T-helper 17 cell (primary cell): ENCODE measurements at places on chromosomes 3 and 15. TPM values are rescaled to one million over a fixed set of nuclear protein-coding genes. Genes with fewer than 3 reads are reported as not detected.

GRCh38 chr15:66603301-66604179 lies 37.7 kb upstream of the LCTL start:
- peak; percentile 31 for DNase-seq

GRCh38 chr3:129950318-129951046 lies 24.0 kb upstream of the TRH start:
- DNase-seq, result no peak

- no peak for DNase-seq
Observed at GRCh38 chr15:99732124-99732750, 1.0 kb downstream of the LYSMD4 start.

DNA sequence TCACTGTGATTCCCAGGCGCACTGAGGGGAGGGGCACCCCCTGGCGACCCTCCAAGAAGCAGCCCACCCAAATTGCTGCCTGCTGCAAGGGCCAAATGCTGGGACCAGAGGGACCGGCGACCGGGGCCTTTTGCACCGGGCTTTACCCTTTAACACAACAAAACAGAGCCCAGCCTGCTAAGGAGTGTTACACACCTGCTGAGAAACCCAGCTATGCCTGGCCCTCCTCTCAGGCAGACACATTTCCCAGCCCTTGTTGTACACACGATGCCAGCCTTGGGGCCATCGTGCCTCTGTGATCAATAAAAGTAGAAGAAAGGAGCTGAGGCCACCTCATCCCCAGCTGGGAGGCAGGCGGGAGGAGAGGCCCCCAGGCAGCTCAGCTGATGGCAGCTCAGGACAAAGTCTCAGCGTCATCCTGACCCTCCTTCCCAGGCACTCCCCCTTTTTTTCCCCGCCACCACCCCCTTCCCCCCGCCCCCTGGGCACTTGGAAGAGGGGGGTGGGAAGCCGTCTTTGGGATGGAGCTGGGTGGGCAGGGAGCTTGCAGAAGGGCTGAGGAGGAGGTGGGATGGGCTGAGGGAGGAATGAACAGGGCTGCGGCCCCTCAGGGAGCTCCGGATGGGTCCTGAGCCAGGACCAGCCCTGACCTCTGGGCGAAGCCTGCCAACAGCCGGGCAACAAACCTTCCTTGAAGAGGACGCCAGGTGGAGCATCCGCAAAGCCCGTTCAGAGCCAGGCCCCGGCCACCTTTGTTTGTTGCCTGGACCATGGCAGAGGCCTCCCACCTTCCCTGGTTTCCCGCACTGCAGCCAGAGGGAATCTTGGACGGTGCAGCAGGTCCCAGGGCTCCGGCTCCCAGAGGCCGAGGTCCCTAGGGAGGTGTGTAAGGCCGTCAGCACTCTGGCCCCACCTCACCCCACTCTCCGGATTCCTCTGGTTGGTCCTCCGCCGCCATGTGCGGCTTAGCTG lies 45.9 kb upstream of the SEC61A1 start:
- DNase-seq, result no peak

- DNase-seq, result no peak
Observed at GRCh38 chr15:46354443-46354842, 719.6 kb downstream of the SQOR start.

- no peak for DNase-seq
Observed at GRCh38 chr3:193573403-193574191, 18.9 kb upstream of the ATP13A4 start.

DNA sequence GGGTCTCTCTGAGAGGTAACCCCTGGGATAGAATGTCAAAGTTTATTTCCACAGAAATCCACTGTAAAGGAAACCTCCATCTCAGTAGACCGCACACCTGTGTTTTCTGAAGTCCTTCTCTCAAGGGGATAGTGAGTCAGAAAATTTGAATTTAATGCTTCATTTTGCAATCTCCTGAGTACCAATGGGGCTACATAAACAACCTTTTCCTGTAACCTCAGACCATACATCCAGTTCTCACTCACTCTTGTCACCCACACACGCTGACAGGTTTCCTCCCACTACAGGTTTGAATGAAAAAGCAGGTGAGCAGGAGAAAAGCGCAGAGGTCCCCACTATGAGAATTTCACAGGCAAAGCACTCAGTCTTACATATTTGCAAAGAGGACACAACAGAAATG lies 165.3 kb upstream of the MCTP2 start:
- no peak for DNase-seq

- DNase-seq, result no peak
Observed at GRCh38 chr3:78781351-78781750, 986.4 kb downstream of the ROBO1 start.

GRCh38 chr3:115905871-115906270 lies 282.6 kb downstream of the GAP43 start:
- no peak for DNase-seq

DNA sequence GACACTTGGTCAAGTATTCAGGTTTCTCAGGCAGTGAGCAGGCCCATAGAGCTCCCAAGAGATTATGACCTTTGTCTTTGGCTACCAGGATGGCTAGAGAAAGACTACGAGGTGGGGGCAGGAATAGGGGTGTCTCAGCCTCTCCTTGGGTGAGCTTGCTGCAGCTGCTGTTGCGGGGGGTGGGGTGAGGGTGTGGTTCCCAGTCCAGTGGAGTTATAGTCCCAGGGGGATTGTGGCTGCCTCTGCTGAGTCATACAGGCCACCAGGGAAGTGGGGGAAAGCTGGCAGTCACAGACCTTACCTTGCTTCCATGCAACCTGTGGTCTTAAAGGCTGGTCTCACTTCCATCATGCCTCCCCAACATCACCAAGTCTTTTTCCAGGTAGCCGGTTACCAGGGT lies 31.7 kb downstream of the ATP2C1 start:
- DNase-seq, result no peak

DNA sequence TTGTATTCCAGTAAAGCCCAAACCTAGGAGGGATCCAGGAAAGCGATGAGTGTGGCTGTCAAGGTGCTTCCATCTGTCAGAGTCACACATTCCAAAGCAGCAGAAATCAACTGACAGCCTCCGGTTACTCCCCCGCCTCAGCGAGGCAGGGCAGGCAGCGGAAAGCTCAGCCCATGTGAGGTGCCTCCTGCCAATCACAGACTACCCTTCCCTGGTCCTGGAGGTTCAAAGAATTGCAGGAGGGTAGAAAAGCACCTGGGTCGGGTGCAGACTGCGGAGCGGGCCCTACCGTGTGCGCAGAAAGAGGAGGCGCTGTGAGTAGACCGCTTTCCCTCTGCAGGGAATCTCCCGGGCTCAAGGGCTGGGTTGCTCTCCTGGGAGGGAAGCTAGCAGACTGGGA lies at the start of gene UPK1B:
UPK1B (plus strand) TSS at position 274 of the 400 bp plus-strand sequence. CDS start 13,144 bp downstream, outside the sequence.
- no peak for DNase-seq

- no peak for DNase-seq
Observed at GRCh38 chr15:93239993-93240392, 151.0 kb upstream of the RGMA start.

DNA sequence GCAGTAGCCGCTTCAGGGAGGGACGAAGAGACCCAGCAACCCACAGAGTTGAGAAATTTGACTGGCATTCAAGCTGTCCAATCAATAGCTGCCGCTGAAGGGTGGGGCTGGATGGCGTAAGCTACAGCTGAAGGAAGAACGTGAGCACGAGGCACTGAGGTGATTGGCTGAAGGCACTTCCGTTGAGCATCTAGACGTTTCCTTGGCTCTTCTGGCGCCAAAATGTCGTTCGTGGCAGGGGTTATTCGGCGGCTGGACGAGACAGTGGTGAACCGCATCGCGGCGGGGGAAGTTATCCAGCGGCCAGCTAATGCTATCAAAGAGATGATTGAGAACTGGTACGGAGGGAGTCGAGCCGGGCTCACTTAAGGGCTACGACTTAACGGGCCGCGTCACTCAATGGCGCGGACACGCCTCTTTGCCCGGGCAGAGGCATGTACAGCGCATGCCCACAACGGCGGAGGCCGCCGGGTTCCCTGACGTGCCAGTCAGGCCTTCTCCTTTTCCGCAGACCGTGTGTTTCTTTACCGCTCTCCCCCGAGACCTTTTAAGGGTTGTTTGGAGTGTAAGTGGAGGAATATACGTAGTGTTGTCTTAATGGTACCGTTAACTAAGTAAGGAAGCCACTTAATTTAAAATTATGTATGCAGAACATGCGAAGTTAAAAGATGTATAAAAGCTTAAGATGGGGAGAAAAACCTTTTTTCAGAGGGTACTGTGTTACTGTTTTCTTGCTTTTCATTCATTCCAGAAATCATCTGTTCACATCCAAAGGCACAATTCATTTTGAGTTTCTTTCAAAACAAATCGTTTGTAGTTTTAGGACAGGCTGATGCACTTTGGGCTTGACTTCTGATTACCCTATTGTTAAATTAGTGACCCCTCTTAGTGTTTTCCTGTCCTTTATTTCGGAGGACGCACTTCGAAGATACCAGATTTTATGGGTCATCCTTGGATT lies at the start of gene MLH1:
MLH1 (plus strand) TSS at position 193 of the 958 bp plus-strand sequence; CDS start at position 223, 30 bp downstream.
- peak; percentile 90 for DNase-seq

DNA sequence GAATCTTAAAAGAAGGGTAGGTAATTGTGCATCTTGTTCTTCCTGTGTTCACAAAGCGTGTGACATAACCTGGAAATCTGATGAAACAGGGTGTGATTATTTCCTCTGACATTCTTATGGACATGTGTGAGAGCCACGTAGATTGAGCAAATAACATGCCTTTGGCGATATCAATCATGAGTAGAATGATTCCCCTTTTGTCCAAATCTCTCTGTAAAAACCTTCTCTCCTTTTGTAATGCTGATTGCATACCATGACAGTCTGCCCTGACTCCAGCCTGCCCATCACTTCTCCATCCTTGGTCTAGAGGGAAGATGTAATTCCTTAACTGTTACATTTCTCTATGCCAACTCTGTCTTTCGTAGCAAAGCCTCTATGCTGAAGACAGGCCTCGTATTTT lies 115.0 kb downstream of the IL5RA start:
- DNase-seq, result no peak

DNA sequence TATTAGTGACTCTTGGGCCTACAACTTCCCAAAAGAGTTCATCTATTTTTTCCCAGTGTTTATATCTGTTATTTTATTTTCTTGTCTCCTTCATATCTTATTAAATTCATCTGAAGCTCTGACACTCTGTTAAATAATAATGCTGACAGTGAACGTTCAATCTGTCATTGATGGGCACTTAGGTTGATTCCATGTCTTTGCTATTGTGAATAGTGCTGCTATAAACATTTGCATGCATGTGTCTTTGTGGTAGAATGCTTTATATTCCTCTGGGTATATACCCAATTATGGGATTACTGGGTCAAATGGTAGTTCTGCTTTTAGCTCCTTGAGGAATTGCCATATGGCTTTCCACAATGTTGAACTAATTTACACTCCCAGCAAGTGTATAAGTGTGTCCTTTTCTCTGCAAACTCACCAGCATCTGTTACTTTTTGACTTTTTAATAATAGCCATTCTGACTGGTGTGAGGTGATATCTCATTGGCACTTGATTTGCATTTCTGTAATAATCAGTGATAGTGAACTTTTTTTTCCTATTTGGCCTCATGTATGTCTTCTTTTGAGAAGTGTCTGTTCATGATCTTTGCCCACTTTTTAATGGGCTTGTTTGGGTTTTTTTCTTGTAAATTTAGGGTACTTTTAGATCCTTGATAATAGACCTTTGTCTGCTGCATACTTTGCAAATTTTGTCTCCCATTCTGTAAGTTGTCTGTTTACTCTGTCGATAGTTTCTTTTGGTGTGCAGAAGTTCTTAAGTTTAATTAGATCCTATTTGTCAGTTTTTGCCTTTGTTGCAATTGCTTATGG lies 122.5 kb downstream of the LEKR1 start:
- DNase-seq, result no peak

GRCh38 chr3:112610121-112610520 lies 30.8 kb downstream of the CCDC80 start:
- no peak for DNase-seq

DNA sequence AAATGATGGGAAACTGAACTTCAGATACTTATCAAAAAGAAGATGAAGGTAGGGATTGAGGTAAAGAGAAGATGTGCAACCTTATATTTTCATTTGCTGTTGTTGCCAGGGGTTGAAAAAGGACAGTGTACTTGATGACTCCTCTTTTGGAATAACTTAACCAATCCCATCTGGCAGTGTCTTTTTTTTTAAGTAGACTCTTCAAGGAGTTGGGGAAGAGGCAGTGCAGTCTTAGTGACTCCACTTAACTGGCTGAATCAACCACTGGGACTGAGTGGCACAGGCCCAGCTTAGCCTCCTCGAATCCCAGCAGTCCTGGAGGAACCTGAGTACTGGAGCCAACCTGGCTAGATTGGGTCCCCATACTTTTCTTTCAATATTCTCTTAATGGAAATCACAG lies 27.3 kb upstream of the FILIP1L start:
- DNase-seq, result no peak

DNA sequence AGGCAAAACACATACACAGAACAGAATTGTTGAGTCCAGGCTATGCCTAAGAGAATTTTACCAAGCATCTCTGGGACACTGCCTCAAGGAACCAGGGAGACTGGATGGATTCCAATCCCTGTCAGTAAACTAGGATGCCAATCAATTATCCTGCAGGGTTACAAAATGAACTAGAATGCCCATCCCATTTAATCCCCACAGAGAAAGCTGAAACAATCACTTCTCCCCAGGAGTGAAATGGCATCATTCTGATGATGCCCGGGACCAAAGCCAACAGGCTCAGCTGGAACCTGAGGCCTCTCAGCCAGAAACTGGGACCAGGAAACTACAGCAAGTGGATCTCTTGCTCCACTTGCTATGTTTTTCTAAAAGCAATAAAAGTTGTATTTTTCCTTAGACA lies 130.0 kb upstream of the TJP1 start:
- DNase-seq, result no peak

DNA sequence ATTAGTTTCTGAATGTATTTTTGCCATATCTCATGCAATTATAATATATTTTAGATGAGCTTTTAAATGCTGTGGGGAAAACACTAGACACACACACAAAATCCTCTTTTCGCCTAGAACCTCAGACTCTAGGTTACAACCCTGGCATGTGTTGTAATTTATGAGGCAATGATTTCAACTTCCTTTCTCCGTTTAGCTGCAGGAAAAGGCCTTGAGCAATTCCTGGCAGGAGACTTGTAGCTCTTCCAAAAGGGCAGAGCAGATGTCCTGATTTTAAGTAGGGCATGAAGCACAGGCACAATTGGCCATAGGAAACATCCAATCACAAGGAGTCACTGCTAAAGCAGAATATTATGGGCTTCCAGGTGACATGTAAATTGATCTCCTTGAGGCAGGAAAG lies 82.0 kb downstream of the GPR156 start:
- no peak for DNase-seq

GRCh38 chr15:90654233-90655136 lies 62.7 kb upstream of the BLM start:
- DNase-seq, result no peak

GRCh38 chr15:52392008-52392687 lies 96.5 kb upstream of the MYO5C start:
- no peak for DNase-seq

GRCh38 chr3:171164067-171164465 lies 137.5 kb upstream of the SLC2A2 start:
- no peak for DNase-seq

Gene PLA2G4E
- not detected for total RNA-seq

Gene SOX14
- not detected for total RNA-seq

Gene SLC2A2
- not detected for total RNA-seq

Gene TRH
- total RNA-seq, result not detected

Gene SEMA7A
- total RNA-seq, result 2.2 TPM

Gene GOLGA6D
- not detected for total RNA-seq

Gene GOLGA6L7
- not detected for total RNA-seq

Gene UBA7
- 173 TPM for total RNA-seq

Gene SNTN
- total RNA-seq, result not detected
